WERI-Rb-1 (cell line): ENCODE measurements at places on chromosomes 5 and 9.

- DNase-seq = no peak
Measured at GRCh38 chr5:110968246-110969005, 103.1 kb upstream of the TSLP start.

DNA sequence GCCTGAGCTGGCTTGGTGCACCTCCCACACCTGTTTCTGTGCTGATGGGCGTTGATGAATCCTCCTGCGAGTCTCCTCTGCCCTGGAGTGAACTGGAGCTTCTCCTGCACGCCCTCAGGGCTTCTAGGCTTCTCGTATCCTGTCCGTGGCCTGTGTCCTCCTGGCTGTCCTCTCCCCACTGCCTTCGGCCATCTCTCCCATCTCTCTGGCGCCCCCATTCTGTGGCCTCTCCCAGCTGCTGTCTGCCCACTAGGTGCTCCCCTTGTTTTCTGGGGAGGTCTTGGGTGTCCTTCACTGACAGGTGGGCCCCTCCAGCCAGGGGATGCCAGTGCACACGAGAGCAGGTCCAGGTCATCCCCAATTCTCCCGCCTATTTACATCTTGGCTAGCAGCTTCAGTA is 28.8 kb downstream of the AHRR start:
- peak; percentile 61 for DNase-seq

GRCh38 chr9:3760031-3760430 is 234.2 kb upstream of the RFX3 start:
- no peak for DNase-seq

GRCh38 chr5:74250304-74251102 is 390.0 kb downstream of the ENC1 start:
- no peak for DNase-seq

- no peak for DNase-seq
Measured at GRCh38 chr9:124263213-124263612, 5.5 kb downstream of the NEK6 start.

DNA sequence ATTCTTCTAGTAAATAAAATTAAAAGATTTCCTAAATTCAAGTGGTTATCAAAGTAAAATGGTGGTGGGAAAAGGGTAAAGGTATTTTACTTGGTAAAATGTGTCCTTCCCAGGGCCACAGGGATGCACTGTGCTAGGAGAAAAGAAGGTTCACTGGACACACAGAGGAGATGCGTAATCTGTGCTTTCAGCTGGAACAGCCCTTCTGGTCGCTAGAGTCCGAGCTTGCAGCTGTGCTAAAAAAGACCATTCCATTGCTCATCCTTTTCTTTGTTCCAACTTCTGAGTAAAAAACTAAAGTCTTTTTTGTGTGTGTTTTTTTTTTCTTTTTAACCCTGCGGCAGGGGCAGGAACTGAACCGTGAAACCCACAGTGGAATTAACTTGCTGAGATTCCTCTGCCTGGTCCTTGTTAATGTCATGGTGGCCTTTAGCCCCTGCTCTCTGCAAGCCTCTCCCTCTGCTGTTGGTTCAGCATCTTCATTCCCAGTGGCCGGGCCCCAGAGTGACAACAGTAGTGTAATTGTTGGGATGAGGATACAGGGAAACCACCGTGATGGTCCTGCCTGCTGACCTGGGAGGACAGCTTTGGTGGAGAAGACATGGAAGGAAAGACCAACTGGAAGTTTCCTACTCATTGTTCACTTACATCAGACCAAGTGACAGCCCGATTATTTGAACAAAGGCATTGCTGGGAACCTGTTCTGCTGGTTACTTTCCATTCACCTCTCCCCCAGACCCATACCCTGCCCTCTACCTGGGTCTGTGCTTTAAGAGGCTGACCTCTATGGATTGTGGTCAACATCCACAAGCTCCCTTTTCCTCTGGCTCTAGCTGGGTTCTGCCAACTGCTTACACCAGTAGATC is 31.9 kb upstream of the FSTL4 start:
- DNase-seq = no peak

DNA sequence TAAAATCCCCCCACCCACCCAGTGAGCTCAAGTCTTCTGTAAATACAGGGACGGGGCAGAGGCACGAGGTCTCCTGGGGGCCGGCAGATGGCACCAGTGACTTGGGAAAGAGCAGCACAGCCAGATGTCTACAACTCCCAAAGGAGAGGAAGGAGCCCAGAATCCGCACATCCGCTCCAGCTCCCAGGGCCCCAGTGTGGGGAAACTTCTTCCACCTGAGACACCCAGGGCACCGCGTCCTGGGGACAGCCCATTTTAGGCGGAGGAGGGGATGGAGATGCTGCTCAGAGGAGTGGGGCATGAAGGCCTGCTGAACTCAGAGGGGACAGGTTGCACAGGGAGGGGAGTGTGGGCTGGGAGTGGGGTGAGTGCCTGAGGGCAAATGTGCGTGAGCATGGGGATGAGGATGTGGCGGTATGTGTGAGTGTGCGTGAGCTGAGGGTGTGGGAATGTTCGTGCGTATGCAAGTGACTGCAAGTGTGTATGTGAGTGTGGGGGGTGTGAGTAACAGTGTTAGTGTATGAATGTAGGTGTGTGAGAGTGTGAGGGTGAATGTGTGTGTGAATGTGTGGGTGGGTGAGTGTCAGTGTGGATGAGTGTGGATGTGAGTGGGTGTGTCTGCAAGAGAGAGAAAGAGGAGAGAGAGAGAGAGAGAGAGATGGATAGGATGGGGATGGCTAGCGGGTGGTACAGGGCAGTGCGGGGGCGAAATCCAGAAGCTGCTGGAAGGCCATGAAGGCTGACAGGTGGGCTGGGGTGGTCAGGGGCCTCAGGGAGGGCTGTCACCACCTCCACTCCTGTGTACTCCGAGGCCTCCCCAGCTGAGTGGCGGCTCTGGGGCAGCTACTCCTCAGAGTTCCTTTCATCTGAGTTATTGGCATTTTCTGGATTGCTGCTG is 63.5 kb downstream of the DUSP1 start:
- DNase-seq = peak; percentile 75

GRCh38 chr5:59143926-59144333 is 561.1 kb downstream of the RAB3C start:
- no peak for DNase-seq

- DNase-seq = no peak
Measured at GRCh38 chr5:40497573-40497972, 182.1 kb upstream of the PTGER4 start.

DNA sequence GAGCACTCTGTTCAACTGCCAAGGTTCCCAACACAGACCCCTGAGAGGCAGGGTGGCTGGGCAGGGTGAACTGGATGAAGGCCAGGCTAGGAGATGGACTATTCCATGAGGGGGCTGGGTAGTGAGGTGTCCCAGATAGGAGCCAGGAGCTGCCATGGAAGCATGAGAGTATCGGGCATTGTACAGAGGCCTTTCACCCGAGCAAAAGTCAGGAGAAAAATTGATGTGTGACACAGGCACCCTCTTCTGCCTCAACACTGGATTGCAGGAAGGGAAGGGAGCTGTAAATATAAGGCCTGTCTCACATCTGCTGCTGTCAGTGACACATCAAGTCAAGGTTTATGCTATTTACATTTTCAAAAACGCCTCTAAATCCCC is 74.6 kb downstream of the UBAP1 start:
- no peak for DNase-seq

DNA sequence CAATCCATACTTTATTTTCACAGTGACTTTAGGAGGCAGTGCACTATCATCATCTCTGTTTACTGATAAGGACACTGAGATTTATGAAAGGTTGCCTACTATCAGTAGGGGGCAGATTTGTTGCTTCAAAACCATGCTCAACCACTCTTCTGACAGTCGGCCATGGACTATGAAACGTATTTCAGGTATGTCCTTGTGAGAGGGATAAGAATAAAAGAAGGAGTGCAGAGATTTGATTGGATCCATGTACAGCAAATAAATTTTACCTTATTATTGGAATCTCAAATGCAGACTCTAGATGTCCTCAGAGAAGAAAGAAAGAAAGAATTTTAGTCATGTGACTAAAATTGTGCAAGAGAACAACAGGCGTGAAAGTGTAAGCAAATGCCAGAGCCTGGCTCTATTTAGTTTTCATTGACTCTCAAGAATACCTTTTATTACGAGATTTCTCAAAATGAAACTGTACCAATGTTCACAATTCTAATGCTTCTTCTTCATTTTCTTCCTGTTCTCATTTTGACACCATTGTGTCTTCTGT is 296.6 kb upstream of the RASA1 start:
- DNase-seq = peak; percentile 13

DNA sequence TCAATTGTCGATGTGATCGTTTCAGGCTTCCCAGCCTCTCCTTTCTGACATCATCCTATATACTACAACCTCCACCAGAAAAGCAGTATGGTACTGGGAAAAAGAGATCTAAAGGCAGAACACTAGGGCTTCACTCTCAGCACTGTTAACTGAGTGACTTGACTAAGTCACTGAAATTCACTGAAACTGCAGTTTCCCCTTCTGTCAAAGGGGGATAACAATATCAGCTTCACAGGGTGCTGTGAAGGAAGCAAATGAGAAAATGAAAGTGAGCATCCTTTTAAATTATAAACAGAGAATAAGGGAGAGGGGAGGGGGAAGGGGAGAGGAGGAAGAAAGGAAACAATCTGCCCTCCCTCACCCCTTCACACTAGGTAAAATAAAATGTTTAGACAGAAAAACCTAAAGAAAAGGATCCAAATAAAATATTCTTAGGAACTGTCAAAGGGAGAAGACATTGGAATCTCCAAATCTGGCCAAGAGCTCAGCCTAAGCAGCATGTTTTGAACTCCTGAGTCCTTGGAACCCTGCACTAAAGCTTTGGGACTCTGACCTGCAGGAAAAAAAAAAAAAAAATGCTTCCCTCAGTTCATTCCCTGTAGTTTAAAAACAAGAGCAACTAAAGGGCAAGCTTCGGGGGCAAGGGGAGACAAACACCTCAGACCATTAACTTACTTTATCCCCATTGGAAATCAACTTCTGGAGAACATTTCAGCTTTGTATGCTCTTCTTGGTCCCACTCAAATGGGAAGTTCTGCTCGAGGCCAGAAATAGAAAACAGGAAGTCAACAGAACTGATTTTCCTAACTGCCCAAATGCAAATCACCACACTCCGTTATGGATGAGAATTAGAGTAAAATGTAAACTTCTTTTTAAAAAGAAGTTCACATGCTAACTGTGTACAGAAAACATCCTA is 178.3 kb downstream of the DEPDC1B start:
- no peak for DNase-seq

DNA sequence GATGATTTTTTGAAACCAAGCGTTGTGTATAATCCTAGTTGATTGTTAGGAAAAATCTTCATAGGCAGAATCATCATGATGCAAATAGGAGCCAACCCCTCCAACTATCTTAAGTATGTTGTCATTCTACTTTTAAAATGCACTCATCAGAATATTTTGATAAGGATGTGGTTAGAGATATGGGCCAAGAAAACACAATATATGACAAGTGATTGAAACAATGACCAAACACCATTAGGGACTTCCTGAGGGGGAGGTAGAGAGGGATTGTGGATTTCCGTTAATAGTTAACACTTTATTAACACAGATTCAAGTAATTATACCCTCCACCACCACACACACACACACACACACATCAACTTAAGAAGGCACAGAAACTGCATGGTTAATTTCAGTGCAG is 143.3 kb downstream of the ARSB start:
- no peak for DNase-seq

GRCh38 chr9:105282870-105283621 is 38.6 kb downstream of the SLC44A1 start:
- no peak for DNase-seq

DNA sequence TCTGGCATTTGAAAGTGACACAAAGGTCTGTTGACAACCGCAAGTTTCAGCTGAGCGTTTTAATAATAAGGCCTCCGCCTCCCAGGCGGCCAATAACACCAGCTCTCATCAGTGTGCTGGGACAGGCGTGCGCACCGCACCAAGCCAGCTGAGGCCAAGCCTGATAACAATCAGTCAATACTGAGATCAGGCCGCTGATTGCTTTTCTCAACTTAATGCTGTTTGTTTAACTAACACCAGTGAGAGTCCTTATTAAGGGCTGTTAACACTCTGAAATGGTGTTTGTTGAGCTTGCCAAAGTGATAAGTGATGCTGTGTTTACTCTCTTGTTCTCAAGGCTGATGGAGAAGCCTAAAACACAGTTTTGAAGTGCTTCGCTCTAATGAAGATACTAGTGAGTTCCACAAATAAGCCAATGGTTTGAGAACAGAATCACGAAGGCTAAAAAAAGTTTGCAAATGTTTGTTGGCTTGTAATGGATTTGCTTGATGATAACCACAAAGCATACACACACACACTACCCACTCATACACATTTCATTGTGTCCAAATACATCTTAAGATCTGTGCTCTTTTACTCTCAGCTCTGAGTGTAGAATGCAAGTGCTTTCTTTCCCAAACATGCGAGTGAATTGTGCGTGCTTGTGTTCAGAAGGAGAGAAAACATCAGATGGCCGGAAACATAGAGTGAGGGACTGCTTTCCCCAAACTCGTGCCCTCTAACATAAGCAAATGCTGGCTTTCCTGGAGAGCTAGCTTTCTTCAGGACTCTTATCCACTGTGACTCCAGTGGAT is 330.4 kb upstream of the KLF4 start:
- no peak for DNase-seq

DNA sequence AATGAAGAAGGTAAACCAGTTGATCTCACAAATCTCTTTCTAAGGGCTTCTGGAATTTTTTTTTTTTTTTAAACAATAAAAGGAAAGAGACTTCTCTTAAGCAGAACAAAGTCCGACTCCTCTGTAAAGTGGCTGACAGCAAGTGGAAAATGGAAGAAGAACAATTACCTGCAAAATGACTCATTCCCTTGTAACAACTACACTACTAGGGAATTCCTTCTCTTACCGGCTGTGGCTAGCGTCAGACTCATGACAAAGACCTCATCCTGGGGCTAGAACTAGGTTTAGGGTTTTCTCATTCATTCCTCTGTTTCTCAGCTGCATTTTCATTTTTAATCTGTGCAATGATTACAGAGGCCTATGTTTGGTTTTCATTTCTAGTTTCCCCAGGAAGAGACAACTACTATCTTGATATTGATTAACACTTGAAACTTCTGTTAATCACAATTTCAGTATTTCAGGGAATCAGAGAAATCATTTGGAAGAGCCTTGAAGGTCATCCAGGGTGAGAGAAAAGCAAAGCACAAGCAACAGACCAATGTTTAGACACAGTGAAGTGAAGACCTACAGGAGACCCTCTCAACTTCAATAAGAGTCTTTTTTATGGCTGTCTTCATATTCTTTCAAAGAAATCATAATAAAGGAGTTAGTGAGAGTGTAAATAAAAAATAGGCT is 437.9 kb downstream of the RAB3C start:
- no peak for DNase-seq

DNA sequence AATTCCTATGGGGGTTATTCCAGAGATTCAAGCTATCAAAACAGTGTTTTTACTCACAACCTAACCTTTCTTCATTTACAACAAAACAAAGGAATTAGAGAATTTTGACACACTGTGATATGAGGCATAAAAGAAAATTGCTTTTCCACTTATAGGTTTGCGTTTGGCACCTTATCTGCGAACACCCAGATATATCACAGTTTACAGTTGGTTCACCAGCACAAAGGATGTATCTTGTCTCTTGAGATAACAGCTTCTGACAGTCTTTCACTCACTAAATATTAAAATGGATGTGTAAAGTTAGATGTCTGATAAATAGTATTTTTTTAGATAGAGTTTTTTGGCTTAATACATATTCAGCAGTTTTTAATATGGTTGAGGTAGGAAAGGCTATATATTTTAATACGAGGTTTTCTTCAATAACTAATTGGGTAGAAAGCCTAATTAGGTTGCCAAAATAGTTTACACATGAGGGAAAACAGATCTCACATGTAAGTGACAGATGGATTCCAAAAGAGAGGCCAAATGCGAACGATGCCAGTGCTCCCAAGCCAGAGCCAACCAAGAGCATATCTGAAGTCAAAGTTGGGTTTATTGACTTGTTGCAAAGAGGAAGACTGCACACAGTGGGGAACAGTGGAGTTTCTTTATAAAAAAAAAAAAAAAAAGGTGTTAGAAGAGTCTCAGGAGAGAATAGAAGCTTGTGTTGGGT is 1495.2 kb downstream of the MAT2B start:
- no peak for DNase-seq
